ENCODE measurements at places on chromosomes 5 and 9. TPM values are rescaled to one million over a fixed set of nuclear protein-coding genes. Genes with fewer than 3 reads are reported as not detected.

The OSMR gene
- total RNA-seq: 9.7 TPM

The PCDHGB2 gene
- total RNA-seq: 2.0 TPM

The TAS2R1 gene
- total RNA-seq: not detected

The TRPM6 gene
- under 0.01 TPM for total RNA-seq

The CTNND2 gene
- not detected for total RNA-seq

Data from endothelial cell of coronary artery (primary cell).